ENCODE measurements at places on chromosomes 12 and 14. TPM values are rescaled to one million over a fixed set of nuclear protein-coding genes. Genes with fewer than 3 reads are reported as not detected.

- DNase-seq: no peak
These were observed 17.4 kb downstream of the ZFYVE21 start for GRCh38 chr14:103732868-103733620.

- DNase-seq: no peak
These were observed 163.8 kb upstream of the KITLG start for GRCh38 chr12:88743946-88744685.

GRCh38 chr14:104307246-104307626 lies 168.8 kb downstream of the KIF26A start:
- DNase-seq: no peak

DNA sequence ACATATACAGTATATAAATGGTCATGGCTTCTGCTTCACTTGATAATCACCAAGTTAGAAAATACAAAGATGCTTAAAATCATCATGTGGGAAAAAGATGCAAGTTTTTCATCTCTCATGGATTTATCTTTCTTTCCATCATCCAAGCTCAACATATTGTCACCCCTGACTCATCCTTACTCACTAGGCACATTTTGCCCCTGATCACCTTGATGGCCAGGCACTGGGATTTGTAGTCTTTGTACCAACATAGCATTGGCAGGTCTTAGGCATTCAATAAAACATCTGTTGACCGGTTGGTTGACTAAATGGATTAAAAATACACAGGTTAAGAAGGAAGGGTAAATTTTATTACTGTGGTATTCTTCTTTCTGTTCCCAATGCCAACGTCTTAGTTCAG lies 28.1 kb downstream of the KLHDC2 start:
- no peak for DNase-seq

DNA sequence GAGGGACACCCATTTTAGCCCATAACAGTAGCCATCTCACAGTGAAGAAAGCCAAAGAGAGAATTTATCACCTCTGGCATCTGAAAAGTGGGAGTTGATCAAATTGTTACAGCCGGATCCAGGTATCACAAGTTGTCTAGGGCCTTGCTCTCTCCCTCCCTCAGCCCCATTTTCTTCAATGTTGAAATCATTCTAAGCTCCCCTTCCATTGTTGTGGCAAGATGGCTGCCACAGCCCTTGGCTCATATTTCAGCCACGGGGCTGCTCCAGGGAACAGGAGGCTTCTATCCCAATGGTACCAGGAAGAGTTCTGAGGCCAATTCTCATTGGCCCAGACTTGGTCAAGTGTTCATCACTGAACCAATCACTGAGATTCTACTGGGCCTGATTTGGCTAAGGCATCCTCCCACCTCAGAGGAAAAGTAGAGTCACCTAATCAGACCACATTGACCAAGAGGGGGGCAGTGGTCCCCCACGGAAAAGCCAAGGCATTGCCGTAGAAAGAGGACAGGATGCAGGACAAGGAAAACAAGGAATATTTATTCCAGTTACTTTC lies 106.2 kb downstream of the GPATCH2L start:
- no peak for DNase-seq

GRCh38 chr12:90794212-90794611 lies 160.8 kb downstream of the CCER1 start:
- no peak for DNase-seq

DNA sequence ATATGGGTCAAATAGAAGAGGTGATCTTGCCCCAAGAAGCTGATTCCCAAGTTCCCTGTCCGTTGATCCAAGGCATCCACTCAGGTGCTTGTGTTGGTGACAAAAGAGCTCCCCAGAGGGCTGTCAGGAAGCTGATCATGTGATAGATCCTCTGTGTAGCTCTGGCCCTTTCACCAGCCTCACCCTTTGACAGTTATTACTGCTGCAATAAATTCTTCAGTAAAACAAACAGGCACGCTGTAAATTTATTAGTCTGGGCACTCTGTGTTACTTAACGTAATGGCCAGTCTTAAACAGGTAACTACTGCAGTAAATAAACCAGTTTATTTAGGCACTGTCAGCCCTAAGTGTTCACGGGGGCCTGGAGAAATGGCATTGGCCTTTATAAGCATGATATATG lies 473.9 kb downstream of the BCL11B start:
- no peak for DNase-seq

DNA sequence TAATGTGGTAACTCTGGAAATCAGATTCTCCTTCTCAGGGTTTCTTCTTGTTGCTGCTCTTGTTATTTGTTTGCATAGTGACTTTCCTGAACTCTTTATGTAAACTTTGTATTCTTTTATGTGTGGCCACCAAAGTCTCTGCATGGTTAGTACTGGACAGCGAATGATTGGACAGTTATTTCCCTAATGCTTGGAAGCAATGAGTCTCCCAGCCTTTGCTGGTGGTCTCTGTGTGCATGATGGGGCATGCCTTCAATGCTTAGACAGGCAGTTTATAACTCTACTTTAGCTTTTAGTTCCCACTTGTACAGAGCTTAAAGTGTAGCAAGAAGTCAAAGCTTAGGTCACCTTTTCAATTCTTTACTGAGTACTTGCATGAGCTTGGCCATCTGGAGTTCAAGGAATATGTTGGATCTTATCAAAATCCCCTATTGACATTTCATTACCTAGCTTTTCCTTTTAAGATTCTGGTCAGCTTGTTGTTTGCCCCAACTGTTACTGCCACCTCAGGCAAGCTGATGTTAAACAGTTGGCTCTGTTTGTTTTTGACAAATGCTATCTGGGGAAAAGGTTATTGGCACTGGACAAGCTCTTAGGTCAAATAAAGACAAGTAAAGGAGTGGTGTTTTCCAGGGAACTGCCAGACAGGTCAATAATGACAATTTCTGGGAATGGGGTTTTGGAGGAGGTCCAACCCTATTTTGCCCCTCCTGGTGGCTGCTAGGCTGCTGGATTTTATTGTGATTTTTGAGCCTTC lies 12.3 kb downstream of the CCDC91 start:
- DNase-seq: no peak

GRCh38 chr12:25811656-25812126 lies 146.8 kb upstream of the RASSF8 start:
- DNase-seq: no peak

DNA sequence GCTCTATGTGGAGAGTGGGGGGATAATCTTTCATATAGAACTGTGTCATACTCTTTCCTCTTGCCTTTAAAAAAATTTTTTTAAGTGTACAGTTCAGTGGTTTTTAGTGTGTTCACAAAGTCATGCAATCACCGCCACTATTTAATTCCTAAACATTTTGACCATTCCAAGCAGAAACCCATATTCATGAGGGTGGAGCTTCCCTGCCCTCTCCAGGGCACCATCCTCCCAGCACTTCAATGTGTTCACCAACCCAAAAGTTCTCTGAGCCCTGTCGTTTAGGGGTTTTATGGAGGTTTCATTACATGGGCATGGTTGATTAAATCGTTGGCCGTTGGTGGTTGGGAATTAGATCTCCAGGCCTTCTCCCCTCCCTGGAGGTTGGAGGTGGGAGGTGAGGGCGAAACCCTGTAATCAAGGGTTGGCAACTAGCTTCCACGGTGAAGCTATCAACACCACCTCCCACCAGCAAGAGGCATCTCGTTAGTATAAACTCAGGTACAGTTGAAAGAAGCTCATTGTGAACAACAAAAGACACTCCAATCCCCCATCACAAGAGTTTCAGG lies 42.8 kb upstream of the WNK1 start:
- DNase-seq: no peak

GRCh38 chr12:4569261-4569660 lies 7.3 kb downstream of the DYRK4 start:
- DNase-seq: no peak

DNA sequence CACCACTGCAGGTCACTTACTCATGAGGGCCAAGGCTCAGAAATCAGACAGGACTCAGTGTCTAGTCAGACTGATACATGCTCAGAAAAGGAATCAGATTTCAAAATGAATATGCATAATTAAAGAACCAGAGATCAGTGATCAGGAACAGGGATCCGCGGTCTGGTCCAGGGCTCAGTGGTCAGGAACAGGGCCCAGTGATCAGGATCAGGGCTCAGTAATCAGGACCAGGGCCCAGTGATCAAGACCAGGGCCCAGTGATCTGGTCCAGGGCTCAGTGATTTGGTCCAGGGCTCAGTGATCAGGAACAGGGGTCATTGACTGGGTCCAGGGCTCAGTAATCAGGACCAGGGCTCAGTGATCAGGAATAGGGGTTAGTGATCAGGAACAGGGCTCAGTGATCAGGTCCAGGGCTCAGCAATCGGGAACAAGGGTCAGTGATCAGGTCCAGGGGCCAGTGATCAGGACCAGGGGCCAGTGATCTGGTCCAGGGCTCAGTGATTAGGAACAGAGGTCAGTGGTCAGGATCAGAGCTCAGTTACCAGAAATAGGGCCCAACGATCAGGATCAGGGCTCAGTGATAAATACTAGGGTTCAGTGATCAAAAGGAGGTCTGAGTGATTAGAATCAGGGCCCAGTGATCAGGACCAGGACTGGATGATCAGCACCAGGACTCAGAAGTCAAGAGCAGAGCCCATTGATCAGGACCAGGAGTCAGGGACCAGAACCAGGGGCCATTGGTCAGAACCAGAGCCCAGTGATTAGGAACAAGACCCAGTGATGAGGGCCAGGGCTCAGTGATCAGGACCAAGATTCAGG lies 175.3 kb downstream of the TMEM121 start:
- DNase-seq: peak; percentile 26

DNA sequence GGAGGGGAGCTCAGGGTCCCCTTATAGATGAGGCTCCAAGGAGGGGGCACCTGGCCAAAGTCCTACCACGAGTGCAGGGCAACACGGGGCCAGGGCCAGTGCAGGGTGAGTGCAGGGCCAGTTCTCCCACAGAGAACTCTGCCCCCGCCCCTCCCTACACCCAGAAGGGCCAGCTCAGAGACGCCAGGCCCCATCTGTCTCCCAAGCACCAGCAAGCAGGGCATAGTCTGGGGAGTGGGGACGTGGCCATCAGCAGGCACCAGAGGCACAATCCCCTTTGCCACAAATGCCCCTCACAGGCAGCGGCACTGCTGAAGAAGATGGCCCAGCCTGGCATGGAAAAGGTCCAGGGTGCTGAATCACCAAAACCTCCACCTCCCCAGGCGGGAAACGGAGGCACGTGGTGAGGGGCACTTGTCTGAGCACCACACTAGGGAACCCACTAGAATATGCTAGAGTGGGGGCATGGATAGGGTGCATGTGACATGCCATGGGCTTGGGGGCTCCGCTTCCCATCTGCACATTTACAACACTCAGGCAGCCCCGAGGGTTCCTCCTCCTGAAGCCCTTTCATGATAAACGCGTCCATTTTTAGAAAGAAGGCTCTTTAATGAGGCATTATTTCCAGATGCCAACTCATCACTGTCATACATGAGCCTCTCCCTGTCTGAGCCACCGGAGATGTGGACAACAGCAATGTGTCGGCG lies 17.8 kb downstream of the CCDC85C start:
- DNase-seq: no peak

DNA sequence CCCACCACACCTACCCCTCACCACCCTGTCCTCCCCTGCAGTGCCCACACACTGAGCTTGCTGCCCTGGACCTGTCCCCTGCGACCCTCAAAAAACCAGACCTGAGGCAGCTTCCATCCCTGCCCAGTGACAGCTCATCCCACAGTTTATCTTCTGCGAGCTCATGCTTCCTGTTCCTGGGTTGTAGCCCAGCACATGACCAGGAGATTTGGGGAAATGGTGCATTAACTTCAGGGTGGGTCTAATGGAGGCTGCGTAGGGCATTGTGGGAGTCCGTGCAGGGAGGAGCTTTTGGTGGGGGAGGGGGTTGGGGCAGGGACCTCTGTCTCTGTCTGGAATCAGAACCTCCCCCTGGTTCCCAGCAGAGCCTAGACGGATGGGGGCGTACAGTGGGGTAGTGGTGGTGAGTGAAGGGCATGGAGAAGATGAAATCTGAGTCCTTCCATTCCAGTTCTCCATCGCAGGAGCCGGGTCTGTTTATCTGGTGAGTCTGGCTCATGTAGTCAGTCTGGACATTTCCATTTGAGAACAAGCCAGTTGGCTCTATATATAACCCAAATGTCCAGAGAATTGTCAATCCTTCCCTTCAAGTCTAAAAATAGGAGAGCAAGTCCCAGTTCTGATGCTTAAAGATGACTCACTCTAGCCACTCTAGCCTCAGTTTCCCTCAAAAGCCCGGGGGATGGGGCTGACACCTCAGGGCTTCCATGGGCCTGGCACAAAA lies 270.9 kb downstream of the CACNA1C start:
- no peak for DNase-seq

DNA sequence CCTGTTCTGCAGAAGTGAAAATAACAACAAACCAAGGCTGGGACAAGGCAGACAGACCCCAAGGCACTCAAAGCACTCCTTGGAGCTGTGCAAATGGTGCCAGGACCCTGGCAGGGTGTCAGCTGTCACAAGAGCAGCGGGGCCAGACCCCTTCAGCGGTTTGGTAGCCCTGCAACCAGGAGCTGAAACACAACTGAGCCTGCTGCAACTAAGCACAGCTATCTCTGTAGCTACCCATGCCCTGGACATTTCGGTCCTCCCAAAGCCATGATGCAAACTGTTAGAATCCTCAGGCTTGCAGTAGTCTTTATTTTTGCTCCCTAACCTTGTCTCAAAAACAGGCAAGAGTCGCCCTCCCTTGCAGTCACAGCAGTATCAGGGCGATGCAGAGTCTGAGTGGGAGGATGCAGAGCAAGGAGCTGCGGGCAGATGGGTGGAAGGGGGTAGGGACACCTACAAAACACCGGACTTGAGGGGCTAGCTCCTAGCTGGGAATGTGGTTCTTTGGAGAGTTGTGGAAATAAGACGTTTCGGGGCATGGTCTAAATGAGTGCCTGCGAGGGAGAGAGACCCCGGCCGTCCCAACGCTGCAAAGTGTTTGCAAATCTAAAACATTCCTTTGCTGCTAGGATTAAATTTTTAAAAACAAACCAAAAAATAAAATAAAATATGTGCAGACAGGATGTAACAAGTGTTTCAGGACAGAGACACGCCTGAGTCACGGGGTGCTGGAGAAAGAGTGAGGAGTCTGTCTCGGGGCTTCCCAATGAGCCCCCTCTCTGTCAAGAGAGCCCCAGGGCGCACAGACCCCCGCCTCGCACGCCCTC lies 1.0 kb downstream of the NUAK1 start:
- DNase-seq: no peak

- DNase-seq: no peak
These were observed 221.8 kb upstream of the SSTR1 start for GRCh38 chr14:37985826-37986470.

DNA sequence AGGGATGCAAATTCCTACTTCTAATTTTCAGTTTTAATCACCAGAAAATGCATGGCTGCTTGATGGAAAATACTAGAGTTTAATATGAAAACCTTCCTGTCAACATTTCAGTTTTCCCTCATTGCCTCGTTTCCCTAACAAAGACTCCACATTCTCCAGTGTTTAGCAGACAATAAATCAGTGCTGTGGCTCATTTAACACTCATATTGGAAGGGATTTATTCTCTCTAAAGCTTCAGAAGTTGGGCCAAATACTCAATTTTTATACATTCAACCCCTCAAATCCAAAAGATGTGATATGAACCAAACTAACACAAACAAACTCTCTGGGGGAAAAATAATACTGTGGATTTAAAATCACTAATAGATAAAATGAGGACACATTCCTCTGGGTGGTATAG lies 482.5 kb downstream of the FLRT2 start:
- no peak for DNase-seq

GRCh38 chr14:95460647-95461478 lies 55.6 kb downstream of the SYNE3 start:
- no peak for DNase-seq

PTCSC3 gene
- not detected for total RNA-seq

CD163 gene
- total RNA-seq: 4.4 TPM

MIPOL1 gene
- not detected for total RNA-seq

TDRD9 gene
- total RNA-seq: 0.33 TPM

All from activated naive CD8-positive, alpha-beta T cell treated with anti-CD3 and anti-CD28 coated beads, Interleukin-2, amount 10 ng/mL, durations not matched to agents 7 days and 5 days (primary cell).